Spleen (tissue), 13 donors: ENCODE measurements at places on chromosomes 2 and 18. TPM values are rescaled to one million over a fixed set of nuclear protein-coding genes. Genes with fewer than 3 reads are reported as not detected.

DNA sequence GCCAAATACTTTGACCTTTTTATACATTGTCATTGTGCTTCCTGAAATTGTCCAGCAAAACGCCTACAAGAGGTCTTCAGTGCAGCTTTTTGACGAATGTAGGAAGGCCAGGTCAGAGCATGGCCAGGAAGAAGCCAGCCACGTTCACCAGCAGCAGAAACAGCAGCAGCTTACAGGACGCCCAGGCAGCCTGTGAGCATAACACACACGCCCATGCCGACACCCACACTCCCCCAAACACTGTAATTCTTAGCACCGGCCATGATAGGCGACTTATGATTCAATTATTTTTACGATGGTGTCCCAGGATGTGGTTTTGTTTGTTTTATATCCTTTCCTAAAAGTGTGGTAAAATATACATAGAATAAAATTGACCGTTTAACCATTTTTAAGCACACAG lies 249.1 kb upstream of the SALL3 start:
- no peaks in the 10 kb centered on the region for H3K27me3 ChIP-seq
- peak; percentile 35 for DNase-seq
- no peaks in the 10 kb centered on the region for H3K36me3 ChIP-seq
- H3K27ac ChIP-seq = no peak overlapping the region

GRCh38 chr18:55300936-55301531 lies 287.0 kb downstream of the TCF4 start:
- no peak for DNase-seq
- no peak overlapping the region for H3K27ac ChIP-seq
- H3K36me3 ChIP-seq = no peaks in the 10 kb centered on the region
- peaks cover 53% of the 10 kb centered on the region for H3K4me1 ChIP-seq
- H3K27me3 ChIP-seq = no peaks in the 10 kb centered on the region

DNA sequence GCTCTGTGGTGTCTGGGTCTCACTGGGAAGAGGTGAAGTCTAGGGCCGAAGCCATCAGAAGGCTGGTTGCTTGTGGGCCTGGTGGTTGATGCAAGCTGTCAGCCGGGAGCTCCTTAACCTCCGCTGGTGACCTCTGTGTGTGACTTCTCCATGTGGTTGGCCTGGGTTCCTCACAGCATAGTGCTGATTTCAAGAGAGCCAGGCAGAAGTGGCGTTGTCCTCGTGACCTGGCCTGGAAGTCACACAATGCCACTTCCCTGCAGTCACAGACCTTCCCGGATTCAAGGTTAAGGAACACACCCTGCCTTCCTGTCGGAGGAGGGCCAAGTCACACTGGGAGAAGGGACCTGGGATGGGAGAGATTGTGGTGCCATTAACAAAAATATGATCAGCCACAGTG lies 303.7 kb upstream of the HS6ST1 start:
- peak; percentile 77 for DNase-seq
- H3K4me1 ChIP-seq = no peaks in the 10 kb centered on the region
- H3K36me3 ChIP-seq = no peaks in the 10 kb centered on the region
- no peaks in the 10 kb centered on the region for H3K27me3 ChIP-seq

GRCh38 chr2:178211943-178212342 lies 17.6 kb downstream of the OSBPL6 start:
- no peaks in the 10 kb centered on the region for H3K4me1 ChIP-seq
- no peak for DNase-seq
- H3K27ac ChIP-seq = no peak overlapping the region
- no peaks in the 10 kb centered on the region for H3K27me3 ChIP-seq
- no peak overlapping the region for H3K4me3 ChIP-seq

Gene RALB
- 68.7 TPM for total RNA-seq

Gene CSRNP3
- total RNA-seq = 5.6 TPM

Gene XIRP2
- total RNA-seq = 1.1 TPM

Gene GCKR
- 6.7 TPM for total RNA-seq

Gene RAMP1
- 11.0 TPM for total RNA-seq

Gene NXPH2
- not detected for total RNA-seq

Gene LRP1B
- total RNA-seq = not detected

Gene MDH1B
- not detected for total RNA-seq

Gene HAAO
- 8.3 TPM for total RNA-seq

Gene OXER1
- total RNA-seq = 2.4 TPM
